GM12892 (cell line): ENCODE measurements at places on chromosomes 6 and 20.

GRCh38 chr20:32509639-32510066 is 75.5 kb downstream of the NOL4L start:
- DNase-seq: no peak

DNA sequence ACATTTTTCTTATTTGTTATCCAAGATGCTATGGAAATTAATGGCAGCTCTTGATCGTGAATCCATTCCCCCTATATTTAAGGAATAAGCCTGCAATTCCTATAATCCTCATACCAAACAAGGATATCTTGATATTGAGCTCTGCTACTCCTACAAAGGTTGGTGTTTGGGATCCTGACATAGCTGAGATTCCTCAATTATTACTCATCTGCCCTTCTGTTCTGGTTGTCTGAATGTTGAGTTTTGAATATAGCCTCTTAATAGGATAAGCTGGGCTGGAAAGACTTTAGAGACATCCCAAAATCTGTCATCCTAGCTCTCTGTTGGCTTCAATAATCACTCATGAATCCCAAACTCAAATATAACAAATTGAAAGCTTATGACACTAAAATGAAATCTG is 49.9 kb downstream of the CLIC5 start:
- DNase-seq: no peak

DNA sequence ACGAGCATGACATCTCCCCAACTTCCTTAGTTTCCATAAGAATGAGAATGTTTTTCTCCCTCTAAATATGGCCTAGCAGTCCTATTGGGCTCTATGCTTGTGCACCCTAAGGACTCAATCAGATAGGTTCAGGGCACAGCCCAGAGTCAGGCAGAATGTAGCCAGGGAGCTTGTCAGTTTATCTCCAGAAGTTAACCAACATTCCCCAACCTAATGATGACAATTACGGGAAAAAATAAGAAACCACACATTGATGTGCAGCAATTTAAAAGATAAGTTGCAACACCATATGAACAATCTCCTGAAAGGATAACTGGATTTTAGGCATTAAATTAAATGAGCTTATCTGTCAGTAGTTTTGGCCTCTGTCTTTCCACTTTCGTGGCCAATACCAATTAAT is 71.1 kb downstream of the HDDC2 start:
- DNase-seq: no peak

- DNase-seq: no peak
These were observed 64.6 kb downstream of the PLG start for GRCh38 chr6:160766657-160766988.

- DNase-seq: no peak
These were observed 95.7 kb downstream of the YTHDF1 start for GRCh38 chr20:63119963-63120807.

DNA sequence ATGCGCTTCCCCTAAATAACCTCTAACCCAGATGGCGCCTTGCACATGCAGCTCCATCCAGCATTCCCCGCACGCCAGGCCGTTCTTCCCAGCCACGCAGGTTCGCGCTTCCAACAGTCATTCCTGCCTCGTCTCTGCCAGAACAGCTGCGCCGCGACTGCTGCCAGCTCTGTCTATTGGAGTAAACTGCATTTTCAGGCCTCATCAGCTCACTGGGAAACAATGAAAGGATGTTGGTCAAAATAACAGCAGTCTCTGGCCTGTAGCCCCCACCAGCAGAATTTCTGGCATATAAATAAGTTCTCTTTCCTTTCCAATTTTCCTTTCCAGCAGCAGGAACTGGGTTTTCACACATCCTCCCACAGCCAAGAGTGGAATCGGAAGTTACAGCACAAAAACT is 14.6 kb downstream of the NRSN1 start:
- DNase-seq: no peak

GRCh38 chr6:70389261-70389660 is 24.0 kb upstream of the FAM135A start:
- no peak for DNase-seq

DNA sequence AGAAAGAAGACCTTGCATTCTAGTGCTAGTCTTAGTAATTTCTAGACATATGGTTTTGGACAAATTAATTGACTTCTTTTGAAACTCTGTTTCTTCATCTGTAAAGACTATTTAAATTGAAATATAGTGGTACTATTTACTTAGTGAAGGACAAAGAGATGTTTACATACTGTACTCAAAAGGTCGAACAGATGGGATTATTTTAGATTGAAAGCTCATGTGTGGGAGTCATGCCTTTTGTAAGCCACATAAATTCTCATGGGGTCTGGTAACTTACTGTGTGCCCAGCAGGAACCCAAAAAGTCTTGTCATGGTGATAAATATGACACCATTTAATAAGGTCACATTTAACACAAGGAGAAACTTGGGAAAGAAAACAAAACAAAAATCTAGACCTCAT is 368.2 kb upstream of the CITED2 start:
- no peak for DNase-seq

GRCh38 chr6:155221086-155221485 is 42.7 kb upstream of the CLDN20 start:
- DNase-seq: no peak

DNA sequence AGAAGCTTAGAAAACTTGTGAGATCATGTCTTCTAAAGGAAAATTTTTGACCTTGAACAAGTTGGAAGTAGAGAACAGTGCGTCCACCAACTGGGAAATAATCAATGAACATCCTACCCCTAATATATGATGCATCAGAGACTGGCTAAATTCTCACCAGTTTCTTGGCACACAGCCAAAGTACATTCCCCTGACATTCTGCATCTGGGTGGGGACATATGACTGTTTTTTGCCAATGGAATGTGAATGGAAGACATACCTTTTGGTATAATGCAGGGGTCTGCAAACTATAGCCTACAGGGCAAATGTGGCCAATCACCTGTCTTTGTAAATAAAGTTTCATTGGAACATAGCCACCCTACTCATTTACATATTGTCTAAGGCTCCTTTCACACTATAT is 84.7 kb downstream of the HAO1 start:
- DNase-seq: no peak

- no peak for DNase-seq
These were observed 709 bp upstream of the ASXL1 start for GRCh38 chr20:32357375-32357868.

DNA sequence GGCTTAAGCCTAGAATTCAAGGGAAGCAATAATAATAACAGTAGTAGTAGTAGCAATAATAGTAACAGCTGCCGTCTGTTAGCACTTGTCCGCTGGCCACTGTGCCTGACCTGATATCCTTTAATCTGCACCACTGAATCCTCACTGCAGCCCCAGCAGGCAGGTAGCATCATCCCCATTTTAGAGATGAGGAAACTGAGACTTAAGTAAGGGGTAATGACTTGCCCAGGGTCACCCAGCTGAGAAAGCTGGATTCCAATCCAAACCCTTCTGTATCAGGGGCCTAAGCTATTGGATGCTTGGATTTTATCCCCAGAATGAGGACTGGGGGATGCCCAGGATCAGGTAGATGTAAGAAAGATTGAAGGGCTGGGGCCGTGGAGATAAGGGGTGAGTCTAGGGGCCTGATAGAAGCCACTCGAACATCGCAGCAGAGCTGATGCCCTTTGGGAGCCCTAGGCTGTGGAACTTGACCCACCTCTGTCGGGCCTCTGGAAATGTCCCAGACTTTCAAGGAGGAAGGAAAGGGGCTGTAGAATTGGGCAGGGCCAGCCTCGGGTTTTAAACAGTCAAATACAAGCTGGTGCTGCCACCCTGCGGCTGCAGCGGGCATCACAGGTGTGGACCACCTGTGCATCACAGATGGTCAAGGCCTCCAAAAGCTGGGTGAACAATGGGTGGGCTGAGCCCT is 102.1 kb upstream of the MYL9 start:
- DNase-seq: peak; percentile 64

DNA sequence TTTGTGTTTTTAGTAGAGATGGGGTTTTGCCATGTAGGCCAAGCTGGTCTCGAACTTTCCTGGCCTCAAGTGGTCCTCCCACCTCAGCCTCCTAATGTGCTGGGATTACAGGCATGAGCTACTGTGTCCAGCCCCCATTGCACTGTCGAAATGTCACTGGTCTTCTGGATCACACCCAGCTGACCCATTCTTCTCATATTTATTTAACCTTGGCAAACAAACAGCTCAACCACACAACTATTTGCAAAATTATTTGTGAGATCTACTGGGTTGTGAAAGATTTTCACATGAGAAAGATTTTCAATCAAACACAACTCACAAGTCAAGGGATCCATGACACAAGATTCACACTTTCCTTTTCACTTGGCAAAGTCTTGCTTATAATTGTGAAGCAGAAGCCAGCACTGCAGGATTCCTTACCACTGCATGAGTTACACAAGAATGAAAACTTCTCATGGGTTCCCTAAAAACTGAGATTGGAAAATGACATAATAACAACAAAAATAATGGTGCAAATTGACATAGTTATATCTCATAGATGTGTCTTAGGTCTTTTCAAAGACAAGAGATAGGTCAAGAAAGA is 2.0 kb upstream of the CST9L start:
- DNase-seq: no peak

DNA sequence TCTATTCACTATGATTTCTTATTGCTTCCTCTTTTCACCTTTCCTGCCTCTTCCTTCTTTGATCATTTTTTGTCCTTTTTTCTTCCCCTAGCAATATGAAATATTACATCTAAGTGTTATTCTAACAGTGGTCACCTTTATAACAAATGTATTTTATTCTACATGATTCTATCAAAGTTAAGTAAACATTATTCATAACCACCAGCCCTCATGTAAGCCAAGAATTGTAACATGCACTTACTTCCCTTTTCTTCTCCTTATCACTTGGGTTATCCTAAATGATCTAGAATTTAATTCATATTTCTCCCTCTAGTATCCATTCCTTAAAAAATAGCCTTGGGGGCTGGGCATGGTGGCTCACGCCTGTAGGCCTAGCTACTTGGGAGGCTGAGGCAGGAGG is 88.3 kb upstream of the SLC22A23 start:
- DNase-seq: no peak

- no peak for DNase-seq
These were observed 46.9 kb downstream of the PDYN start for GRCh38 chr20:1946762-1947534.

GRCh38 chr6:168852376-168852884 is 401.2 kb downstream of the THBS2 start:
- DNase-seq: no peak

DNA sequence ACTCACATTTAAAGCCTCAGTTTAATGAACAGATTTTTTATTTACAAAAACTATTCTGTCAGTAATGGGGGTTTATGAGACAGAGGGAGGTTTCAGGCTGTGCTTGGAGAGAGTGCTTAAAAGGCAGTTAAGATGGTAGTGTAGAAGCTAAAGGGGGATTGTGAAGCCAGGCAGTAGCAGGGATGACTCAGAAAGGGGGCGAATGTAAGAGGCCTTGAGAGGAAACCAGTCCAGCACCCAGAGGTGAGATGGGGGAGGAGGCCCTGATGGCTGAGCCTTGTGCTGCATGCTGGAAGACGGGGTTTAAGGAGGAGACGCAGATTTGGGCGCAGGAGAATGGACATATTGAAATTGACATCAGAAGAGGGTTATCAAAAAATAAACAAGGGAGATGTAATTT is 6.6 kb upstream of the SERPINB9 start:
- DNase-seq: no peak
